ENCODE measurements at places on chromosomes 6 and 20.
A peak's percentile ranks its signal among the peaks of the same experiment; 100 is the strongest.

GRCh38 chr6:170156448-170157375 lies 134.2 kb downstream of the DLL1 start:
- DNase-seq, result no peak

DNA sequence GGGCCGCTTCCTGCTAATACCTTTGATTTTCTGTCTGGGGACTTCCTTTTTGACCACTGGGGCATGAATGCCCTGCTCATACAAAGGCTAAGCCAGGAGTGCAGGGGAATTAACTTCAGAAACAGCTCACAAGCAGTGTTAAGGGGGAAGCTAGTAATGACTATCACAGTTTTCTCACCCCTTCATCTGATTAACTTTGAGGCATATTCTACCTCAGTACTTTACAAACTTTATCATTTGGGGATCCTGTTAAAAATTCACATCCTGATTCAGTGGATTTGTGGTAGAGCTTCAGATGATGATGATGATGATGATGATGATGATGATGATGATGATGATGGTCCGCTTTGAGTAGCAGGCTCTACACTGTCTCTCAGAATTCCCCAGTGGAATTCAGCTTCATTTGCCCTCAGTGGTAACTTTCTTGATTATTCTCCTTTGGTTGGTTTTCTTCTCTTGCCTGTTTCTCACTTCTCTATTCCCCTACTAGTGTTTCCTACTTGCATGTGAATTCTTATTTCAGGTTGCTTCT lies 78.4 kb upstream of the TMEM170B start:
- DNase-seq, result peak; percentile 13

- no peak for DNase-seq
Observed at GRCh38 chr6:73308712-73309534, 45.2 kb downstream of the DPPA5 start.

DNA sequence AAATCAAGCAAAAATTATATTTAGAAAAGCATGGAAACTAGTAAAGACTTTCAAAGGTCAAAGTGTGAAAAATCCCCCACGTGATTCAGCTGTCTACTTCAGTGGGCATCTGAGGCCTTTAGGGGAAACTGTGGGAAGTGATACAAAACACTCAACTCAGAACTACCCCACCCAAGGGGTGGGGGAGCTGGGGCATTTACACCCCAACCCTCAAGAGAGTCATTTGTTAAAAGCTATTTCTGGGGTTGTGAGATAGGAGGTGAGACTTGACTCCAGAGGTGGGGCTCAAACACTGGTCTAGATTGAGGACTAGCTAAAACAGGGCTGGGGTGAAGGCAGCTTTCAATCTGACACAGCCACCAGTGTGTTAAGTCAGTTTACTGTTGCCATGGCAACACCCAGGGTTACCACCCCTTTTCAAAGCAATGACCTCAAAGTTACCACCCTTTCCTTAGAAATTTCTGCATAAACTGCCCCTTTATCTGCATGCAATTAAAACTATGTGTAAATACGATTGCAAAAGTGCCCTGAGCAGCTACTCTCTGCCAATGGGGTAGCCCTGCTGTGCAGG lies 9.9 kb upstream of the GTSF1L start:
- no peak for DNase-seq

DNA sequence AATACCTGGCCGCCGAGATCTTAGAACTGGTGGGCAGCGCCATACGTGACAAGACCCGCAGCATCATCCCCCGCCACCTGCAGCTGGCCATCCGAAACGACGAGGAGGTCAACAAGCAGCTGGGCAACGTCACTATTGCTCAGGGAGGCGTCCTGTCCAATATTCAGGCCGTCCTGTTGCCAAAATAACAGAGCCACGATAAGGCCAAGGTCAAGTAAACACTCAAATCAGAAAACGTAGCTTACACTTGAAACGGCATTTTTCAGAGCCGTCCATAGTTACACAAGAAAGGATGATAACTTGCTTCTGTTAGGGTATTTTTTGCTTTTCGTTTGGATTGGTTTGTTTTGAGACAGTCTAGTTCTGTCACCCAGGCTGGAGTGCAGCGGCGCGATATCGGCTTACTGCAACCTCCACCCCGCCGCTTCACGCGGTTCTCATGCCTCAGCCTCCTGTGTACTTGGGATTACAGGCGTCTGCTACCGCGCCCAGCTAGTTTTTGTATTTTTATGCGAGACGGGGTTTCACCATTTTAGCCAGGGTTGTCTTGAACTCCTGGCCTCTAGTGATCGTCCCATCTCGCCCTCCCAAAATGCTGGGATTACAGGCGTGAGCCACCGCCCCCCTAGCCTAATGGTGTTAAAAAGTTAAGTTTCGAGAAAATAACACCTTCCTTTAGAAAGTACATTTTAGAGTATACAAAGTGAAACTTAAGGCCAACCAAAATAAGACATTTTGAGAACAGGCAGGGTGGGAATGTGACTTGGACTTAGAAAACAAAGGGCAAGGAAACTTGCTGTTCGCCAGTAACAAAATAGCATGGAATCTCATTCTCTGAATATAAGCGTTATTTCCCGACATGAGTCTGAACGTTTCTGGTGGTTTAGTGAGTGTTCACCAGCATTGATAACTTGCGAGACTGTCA lies 42.8 kb upstream of the HFE start:
- peak; percentile 29 for DNase-seq

GRCh38 chr6:3108746-3109414 lies 9.6 kb upstream of the BPHL start:
- no peak for DNase-seq

DNA sequence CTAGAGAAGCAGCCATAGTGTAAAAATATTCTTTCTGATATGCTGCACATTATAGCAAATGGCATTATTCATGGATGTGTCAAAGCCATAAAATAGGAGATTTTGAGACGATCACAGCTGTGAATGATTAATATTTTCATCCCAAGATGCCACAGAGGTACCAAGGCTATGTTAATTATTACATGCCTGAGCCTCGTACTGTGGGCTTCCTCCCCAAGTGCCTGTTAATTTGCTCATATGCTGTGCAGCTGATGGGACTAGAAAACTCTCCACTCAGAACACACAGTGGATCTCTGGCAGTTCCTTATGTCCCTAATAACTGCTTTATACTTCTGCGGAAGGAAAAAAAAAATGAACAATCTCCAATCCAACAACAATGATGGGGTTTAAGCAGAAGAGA lies 184.9 kb upstream of the TSHZ2 start:
- no peak for DNase-seq

DNA sequence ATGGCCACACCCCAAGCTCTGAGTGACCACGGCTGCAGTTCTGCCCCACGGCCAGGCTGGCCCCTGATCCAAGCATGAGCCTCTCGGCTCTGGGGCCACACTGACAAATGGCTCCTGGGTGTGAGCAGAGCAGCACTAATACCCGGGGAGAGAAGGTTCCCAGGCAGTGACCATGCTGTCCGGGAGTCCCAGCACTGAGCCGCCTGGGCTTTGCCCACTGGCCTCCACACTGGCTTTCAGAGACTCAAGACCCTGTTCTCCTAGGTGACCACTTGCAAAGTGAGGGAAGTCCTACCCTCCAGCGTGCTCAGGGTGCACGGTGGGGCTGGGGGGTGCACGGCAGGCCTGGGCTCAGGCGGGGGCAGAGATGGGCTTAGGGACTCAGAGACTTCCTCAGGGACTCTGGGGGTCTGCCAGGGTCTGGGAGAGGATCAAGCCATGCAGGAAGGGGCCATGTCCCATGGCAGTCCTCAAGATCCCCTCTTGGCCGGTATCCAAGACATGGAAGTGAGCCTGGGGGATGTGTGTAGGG lies 220.2 kb upstream of the RNF24 start:
- DNase-seq, result no peak

DNA sequence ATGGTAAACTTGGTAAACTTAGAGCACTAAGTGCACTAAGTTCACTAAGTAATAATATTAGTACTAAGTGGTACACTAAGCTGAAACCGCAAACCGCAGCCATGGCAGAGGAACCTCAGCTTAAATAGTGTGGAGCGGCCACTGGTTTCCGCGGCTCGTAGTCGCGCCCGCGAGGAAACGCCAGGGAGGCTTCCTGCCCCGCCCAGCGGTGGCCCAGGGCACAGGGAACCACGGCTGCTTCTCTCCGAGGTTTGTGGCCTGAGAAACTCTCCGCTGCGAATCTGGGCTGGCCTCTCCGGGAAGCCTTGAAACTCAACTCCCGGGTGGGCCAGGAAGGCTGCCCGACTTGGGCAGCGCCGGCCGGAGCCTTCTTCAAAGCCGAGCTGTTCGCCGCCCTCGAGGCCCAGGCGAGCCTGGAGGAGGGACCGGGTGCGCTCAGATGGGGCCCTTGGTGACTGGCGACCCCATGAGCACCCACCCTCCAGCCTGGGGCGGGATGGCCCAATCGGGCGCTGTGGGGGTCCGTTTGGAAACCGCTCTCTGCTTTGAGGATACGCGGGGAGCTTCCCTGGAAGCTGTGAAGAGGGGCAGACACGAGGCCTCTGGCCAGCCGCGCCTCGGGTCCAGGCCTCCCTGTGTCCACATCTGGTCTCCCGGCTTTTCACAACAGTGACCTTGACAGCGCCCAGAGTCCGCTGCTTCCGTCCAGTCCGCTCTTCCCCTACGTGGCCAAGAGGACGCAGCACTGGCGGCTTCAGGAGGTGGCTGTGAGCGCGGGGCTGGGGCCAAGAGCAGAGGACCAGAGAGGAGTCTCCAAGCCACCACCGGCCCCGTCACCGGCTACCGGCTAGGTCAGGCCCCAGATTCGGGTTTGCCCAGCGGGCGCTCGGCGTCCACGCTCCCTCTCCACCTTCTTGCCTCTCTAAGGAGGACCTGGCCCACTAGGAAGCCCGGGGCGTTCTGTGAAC lies 25.4 kb upstream of the HLA-E start:
- DNase-seq, result peak; percentile 46

- DNase-seq, result no peak
Observed at GRCh38 chr6:104423691-104424090, 436.0 kb downstream of the HACE1 start.

GRCh38 chr6:109799129-109799528 lies 108.0 kb downstream of the FIG4 start:
- DNase-seq, result no peak

- no peak for DNase-seq
Observed at GRCh38 chr20:54849741-54850140, 374.3 kb downstream of the DOK5 start.

DNA sequence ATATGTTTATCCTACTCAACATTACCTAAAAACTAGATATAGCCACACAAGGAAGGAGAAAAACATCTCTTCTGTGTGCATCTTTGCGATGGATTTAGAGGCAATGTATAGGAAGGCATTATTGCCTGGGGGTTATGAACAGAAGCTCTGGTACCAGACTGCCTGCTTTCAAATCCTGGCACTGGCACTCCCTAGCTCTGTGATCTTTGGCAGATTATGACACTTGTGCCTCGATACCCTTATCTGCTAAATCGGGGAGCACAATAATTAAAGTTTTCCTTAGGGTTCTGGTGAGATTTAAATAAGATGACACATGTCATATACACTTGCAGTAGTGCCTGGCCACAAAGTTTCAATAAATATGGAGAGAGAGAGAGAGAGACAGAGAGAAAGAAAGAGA lies 53.3 kb downstream of the SYNE1 start:
- no peak for DNase-seq
